ENCODE measurements at places on chromosomes 1 and 21.

GRCh38 chr1:211258756-211259637, at the start of gene RCOR3:
RCOR3 (plus strand) TSS chr1:211259366; CDS start chr1:211259561, 195 bp downstream.
- DNase-seq: peak; percentile 95

GRCh38 chr1:209707308-209707707, 2.7 kb downstream of the HSD11B1 start:
- peak; percentile 32 for DNase-seq

- no peak for DNase-seq
These were observed 41.7 kb downstream of the OLFML2B start for GRCh38 chr1:161981735-161982506.

DNA sequence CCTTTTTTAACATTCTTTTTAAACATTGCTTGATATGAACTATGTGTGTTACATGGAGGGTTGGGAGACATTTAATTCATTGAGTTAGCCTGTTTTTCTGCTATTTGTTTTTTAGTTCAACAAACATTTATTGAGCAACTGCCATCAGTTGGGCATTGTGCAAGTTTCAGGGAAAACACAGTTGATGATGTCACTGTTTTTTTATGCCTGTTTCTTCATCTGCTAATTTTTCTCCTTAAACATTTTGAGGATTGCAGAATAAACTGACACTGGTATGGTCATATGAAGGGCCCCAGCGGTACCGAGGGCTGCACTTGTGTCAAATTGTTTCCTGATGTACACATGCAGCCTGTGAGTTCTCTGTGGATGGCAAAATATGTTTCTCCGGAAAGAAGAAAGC, 253.0 kb downstream of the FGGY start:
- DNase-seq: peak; percentile 78

DNA sequence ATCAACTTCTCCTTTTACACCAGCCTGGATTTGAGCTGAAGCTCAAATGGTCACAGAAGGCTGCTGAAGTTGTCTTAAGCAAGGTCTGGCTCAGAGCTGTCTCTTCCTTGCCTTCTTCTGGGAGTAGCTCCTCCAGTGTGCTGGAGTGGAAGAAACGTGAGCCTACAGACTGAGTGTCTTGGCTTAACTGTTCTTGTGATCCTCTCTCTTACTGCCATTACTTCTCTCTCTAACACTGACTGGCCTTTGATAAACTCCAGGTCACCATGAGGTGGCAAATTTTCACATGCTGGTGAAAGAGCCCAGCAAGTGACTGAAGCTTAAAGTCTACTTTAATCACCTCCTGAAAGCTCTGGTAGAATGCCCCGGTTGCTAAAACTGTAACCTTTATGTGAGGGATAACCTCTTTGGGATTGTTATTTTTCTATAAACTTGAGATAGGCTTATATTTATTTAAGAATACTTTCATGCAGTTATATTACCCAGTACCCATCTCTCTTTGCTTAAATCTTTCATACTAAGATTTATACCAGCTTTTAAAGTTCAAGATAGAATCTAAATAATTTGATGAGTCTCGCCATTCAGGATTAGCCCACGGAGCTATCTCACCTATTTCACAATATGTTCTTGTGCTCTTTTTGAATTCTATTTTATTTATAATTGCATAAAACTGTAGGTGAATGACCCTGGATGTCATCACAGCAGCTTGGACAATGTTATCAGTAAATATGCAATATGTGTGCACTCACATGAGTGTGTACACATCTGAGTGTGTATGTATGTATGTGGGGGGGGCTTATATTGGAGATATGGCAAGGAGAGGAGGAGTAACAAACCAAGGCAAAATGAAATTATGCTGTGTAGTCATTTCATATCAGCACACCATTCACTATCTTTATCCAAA, 924.0 kb downstream of the LTN1 start:
- no peak for DNase-seq

DNA sequence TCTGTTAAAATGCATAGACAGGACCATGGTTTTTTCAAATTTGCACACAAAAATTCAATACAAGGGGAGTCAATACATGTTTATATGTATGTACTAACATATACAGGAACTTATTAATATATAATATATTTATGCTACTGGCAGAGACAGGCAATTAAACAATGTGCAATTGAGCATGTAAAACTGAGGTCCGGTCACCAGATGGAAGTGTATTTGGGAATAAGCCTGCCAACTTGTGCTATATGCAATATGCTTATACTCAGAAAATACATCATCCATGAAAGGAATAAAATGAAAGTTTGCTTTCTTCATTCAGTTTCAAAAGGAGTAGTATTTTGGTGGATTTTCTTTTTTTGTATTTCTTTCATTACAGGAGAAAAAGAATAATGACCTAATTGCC, 640.2 kb upstream of the CXADR start:
- DNase-seq: no peak

GRCh38 chr1:46150085-46150484, 17.7 kb upstream of the PIK3R3 start:
- no peak for DNase-seq

DNA sequence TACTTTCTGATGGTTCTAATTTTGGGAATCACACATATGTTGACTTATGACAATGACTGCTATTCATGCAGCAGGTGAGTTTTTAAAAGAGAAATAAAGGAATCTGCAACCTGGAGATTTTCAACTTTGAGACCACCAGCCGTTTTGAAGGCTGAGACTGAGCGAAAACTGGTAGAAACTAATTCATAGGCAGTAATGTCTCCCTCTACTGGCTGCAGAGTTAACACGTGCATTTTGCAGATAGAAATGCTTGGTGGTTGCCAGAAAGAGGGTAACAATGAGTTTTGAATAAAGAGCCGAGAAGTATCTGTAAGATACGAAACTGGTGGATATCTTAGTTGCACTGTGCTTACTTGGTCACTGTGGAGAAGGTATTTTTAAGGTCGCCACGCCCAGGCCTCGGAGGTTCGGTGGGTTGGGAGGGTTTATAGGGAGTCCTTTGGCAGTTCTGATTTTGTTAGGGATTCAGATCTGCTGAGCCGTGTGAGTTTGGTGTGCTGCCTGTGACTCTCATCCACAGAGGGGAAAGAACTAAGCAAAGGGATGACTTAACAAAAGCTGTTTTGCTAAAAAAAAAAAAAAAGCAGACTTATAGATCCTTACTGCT, 83.0 kb downstream of the RYR2 start:
- DNase-seq: peak; percentile 18

GRCh38 chr1:85303440-85304162, 27.2 kb upstream of the BCL10 start:
- DNase-seq: peak; percentile 58

DNA sequence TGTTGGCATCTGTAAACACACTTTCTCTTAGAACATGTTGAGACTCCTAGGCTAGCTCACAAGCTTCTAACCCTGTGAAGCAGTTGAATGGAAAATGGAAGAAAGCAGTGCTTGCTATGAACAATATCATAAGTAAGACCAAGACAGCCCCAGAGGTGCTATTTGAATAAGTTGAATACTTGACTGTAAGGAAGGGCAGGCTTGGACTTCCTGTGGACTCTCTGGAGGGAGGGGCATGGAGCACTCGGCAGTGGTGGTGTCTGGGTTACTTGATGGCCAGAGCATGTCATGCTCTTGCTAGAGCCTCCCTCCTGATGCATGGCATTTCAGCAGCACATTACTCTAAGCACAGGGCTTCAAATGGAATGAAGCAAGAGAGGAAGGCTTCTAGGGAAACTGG, 60.0 kb downstream of the MRPS6 start:
- DNase-seq: no peak

GRCh38 chr1:103461161-103462105, 64.1 kb upstream of the RNPC3 start:
- DNase-seq: peak; percentile 48

DNA sequence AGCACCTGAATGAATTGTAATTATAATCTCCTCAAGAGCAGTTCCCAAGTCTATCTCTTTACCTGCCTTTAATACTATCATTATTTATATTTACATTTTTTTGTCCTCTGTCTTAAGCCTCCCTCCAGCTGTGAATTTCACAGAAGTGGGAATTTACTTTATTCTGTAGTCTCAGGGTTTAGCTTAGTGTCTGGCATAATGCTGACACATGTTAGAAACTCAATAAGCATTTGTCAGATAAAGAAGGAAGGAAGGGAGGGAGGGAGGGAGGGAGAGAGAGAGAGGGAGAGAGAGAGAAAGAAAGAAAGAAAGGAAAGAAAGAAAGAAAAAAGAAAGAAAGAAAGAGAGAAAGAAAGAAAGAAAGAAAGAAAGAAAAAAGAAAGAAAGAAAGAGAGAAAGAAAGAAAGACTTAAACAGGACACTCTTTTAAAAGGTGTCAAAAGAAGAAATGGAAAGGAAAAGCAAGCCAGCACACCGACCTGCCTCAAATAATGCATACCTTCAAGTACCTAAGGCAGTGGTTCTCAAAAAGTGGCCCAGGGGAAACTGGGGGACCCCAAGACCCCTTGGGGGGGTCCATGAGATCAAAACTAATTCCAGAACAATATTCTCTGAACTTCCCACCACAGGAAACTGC, 1.8 kb upstream of the PGLYRP4 start:
- no peak for DNase-seq

DNA sequence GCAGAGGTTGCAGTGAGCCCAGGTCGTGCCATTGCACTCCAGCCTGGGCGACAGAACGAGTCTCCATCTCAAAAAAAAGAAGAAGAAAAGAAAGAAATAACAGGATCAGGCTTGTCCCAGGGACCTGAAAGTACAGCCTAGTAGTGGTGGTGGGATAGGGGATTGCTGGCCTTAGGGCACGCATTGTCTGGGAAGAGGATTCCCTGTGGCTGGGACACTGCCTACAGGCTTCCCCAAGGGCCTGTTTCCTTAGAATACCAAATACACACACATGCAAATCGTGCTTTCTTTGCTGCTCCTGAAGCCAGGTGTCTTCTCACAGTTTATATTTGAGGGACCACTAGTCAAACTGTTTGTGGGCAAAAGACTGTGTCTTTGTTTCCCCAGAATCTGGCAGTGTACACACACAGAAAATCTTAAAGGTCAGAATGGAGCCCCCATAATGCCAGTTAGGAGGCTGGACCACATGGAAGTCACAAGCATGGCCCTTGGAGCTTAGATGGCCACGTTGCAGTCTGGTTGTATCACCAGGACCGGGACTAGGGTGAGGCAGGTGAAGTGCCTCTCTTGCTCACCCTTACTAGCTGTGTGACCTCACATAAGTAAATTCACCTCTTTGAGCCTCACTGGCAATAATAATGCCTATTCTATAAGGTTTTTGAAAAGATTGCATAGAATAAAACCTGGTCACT, 12.7 kb upstream of the ASAP3 start:
- no peak for DNase-seq

- no peak for DNase-seq
These were observed 33.3 kb upstream of the DEGS1 start for GRCh38 chr1:224149709-224150108.

DNA sequence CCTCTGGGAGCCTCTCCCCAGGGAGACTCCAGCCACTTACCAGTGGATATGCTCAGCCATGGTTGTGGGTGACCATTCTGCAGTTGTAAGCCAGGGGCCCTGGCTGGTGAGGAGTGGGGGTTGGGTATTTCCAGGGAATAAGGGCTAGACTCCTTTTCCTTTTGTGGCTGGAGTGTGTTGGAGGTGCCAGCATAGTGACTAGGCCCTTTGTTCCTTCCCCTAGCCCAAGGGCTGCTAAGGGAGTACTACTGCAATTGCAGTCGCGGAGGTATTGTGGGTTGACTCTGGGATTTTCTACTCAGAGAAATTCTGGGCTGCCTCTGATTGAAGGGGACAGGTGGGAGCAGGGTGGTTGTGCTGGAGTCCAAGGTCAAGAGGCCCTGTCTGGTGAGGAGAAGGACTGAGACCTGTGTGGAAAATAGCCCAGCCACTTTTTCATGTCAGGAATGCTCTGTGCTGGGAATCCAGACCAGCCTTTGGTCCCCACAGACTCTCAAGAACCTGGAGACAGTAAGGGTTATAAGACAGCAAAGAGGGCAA, 43.1 kb downstream of the MROH9 start:
- DNase-seq: no peak
